SK-N-DZ (cell line): ENCODE measurements at places on chromosomes 4 and X.

GRCh38 chr4:76666944-76667532, 230.9 kb downstream of the SOWAHB start:
- DNase-seq: no peak

GRCh38 chr4:147984065-147984777, 252.3 kb downstream of the ARHGAP10 start:
- peak; percentile 38 for DNase-seq

DNA sequence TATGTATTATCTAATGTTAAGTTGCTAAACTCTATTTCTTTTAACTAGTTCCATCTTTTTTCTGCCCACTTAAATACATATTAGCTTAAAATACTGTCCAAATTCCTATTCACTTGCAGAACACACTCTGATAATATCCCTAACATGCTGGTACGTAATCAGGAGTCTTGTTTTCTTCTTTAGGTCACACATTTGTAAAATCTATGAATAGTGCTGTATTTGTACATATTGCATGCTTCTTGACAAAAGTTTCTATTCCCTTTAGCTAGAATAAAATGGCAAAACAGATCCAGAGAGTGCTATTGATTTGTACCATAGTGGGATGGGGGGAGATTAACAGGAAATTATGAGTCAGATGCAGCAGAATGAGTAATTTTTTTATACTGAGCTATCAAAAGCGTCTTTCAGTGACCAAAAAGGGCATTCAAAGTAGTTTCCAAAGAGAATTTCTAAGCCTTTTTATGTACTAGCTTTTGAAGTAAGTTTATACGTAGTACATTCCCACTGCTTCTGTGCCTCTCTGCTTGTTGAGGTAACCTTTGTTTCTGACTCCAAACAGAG, 126.5 kb downstream of the PTPN13 start:
- no peak for DNase-seq

GRCh38 chr4:6761649-6762615, 20.6 kb upstream of the KIAA0232 start:
- no peak for DNase-seq

DNA sequence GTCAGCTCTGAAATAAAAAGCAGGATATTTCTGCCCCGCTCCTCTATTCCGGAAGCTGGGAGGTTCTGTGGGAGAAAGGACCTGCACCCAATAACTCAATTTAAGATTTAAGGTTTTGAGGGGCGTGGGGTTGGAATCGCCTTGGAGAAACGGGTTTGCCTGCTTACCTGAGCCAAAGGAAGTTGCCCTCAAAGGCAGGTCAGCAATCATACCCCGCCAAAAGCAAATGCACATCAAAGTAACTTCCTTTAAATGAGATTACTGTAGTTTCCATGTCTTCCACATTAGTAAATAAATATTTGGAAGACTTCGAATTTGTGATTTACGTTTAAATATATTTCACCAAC, 978 bp upstream of the HS3ST1 start:
- no peak for DNase-seq

- DNase-seq: no peak
Measured at GRCh38 chrX:110114260-110114776, 111.4 kb downstream of the TMEM164 start.

DNA sequence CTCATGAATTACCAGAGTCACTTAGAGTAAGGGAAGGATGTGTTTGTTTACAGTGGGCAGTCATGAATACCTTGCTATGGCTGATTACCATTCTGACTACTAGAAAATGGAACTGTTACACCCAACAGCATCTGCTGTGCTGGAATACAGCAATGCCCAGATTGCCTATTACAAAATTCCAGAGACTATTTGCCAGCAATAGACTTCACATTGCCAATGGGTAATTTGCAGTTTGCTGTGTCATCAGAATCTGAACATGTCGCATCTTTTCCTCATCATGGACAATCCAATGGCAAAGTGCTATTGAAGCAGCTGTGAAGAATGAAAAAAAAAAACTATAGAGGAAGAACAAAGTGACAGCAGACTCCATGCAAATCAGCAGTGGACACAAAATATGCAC, 356.6 kb downstream of the CXXC4 start:
- DNase-seq: no peak

DNA sequence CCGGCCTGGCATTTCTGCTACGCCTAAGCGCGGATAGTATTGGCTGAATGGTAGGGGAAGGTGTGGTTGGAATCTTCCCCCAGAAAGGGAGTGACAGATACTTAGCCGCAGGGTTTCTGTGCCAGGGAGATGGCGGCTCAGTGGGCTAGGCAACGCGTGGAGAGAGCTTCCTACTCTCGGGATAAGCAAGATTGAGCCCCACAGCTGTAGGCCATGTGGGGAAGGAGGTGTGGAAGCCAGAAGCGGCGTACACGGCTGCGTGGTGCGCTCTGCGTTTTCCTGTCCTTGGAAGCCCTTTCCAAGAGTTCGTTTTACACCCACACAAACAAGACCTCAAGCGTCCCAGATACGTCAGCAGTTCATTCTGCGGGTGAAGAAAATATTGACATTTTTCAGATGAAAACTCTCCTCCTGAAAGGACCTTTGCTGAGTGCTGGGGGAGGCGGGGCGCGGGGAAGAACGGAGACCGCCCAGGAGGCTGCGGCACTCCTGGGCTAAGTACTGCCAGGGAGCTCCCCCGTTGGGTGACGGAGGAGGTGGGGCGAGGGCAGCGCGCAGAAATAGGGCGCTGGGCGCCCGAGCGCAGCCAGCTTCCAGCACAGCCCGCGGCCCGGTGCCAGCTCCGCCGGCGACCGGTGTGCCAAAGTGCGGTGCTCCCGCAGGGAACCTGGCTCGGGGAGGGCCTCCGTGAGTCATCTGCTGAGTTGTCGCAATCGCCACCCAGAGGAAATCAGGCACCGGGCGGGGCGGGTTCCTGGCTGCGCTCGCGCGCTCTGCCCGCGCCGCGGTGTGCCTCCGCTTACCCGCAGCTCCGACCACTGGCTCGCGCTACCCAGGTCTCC, at the start of gene GPAT3:
GPAT3 (plus strand) TSS at position 589 of the 842 bp plus-strand sequence. CDS start 515 bp downstream, outside the sequence.
- no peak for DNase-seq

GRCh38 chrX:23870041-23870440, 37.7 kb downstream of the APOO start:
- no peak for DNase-seq

- no peak for DNase-seq
Measured at GRCh38 chr4:37338972-37339371, 94.4 kb downstream of the NWD2 start.

DNA sequence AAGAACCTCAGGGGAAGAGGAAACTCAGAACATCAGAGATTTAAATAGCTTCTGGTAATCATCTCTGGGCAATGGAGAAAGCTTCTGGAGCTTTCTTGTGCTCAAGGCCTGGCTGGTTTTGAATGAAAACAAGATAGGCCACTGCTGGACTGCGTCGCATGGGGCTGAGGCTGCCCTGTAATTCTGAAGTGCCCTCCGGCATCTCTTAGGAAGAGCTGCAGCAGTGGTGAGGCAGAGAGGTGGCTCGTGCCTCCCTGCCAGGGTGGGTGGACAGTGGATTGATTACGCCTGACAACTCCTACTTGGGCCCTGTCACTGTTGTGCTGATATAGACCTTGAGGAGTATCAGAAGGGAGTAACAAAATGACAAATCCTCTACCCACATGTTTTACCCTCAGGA, 279.7 kb downstream of the NR3C2 start:
- no peak for DNase-seq

GRCh38 chr4:110867251-110867960, 244.5 kb upstream of the PITX2 start:
- DNase-seq: no peak

DNA sequence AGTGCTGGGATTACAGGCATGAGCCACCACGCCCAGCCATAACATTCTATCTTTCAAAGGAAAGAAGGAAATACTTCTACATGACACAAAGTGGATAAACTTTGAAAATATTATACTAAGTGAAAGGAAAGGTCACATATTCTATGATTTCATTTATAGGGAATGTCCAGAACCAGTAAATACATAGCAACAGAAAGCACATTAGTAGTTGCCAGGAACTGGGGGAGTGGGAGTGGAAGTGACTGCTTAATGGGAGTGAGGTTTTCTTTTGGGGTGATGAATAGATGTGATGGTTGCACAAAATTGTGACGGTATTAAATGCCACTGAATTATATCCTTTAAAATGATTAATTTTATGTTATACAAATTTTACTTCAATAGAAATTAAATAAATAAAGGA, 95.7 kb upstream of the IL15 start:
- no peak for DNase-seq

GRCh38 chrX:13373027-13373426, 53.2 kb upstream of the ATXN3L start:
- no peak for DNase-seq
